ENCODE measurements at places on chromosomes 5 and 9.

GRCh38 chr9:78296201-78296892, 578 bp upstream of the PSAT1 start:
- DNase-seq = peak; percentile 68

DNA sequence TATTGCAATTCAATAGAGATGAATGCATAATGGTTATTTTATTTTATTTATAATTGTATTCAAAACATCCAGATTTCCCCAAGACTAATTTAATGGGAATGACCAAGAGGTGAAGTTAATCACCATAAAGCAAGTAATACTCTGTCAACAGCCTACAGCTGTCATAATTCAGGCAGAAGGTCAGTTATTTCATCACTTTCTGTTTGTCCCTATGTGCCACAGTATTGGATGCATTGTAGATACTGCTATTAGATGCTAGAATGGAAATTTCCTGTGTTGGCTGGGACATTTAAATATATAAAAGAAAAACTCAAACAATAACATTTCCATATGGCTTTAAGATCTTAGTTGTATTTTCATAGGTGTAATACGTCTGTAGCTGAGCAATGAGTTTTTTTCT, 56.7 kb upstream of the MINAR2 start:
- no peak for DNase-seq

DNA sequence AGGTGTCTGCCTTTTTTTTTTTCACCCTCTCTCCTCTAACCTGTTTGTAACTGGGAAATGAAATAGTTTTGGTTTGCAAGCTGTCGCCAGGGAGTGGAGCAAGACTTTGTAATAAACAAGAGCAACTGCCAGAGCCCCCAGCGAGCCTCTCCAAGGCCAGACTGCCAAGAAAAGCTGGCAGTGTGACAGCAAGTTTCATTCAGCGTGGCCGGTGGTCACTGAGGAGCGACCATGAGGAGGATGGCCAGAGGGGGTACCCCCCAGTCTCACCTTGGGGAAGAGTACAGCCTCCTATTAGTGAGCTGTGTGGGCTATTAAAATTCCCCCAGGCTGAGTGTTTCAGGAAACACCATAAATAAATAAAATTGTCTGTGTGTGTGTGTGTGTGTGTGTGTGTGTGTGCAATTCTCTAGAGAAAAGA, 49.9 kb downstream of the ZFAND5 start:
- DNase-seq = peak; percentile 58

DNA sequence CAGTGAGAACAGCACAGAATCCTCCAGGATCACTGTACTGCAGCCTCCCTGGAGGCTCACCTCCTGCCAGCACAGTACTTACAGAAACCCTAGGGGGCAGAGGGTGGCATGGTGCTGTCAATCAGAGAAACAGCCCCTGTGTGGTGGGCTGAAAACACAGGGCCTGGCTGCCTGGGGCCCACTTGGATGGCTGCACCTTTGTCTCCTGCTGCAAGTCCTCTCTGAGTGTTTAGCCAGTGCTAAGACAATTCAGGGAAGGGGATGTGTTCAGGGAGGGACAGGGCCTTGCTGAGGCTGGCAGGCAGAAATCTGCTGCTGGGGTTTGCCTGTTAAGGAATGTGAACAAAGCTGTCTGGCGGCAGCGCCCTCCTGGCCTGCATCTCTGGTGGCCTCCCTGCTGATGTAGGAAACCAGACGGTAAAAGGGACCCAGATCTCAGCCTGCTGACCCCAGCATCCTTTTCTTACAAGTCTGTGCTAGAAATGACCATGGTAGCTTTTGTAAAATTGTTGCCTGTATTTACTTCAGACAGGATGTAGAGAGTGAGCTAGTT, 39.5 kb downstream of the PRRC2B start:
- DNase-seq = peak; percentile 41

- no peak for DNase-seq
Observed at GRCh38 chr5:29089591-29090130, 2051.3 kb upstream of the CDH9 start.

GRCh38 chr5:124952566-124952965, 206.1 kb upstream of the ZNF608 start:
- DNase-seq = no peak

GRCh38 chr9:128103589-128103962, 24.0 kb downstream of the PTGES2 start:
- no peak for DNase-seq

- DNase-seq = peak; percentile 53
Observed at GRCh38 chr9:99823681-99824377, 2.1 kb downstream of the NR4A3 start.

DNA sequence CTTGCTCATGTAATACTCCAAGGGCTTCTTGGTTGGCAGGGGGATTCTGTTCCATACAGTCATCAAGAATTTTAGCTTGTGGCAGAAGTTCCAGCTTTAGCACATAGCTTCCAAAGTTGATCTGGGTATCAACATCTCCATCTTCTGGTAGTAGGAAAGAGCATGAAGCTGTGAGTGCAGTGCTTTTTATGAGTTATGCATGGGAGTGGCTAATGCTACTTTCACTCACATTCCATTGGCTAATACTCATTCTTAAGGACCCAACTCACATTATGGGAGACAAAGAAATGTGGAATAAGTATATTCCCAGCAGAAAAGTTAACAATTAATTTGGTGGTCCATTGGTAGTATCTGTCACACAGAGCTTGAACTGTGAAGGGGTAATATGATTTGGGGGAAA, 194.2 kb upstream of the CHD1 start:
- peak; percentile 23 for DNase-seq

DNA sequence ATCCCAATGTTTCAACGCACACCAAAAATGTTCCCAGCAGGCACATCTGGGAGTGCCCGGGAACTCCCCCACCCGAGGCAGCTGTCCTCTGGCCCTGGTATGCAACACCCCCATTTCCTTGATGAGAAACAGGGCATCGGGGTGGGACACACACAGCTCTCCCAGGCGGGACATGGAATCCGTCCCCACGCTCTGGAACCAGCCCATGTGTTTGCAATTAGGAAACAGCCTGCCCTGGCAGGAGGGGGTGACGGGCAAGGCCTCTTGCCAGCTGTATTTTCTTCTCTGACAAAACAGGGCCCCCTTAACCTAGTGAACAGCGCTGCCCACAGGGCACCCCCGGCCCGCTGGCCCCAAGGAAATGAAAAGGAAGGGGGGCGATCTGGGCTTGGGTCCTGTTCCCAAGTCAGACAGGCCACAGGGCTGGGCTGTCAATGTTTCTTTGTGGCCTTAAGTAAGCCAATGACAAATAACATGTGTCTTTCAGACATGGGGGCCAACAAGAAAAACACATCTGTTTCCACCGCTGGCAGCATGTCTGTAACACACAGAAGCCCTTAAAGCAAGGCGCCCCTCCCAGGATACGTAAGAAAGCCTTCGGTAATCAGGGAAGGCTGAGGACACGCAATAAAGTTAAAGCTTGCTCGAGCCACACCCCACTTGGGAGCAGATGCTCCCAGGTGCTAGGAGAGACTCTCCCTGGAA, 125.3 kb downstream of the ROR2 start:
- DNase-seq = peak; percentile 61

DNA sequence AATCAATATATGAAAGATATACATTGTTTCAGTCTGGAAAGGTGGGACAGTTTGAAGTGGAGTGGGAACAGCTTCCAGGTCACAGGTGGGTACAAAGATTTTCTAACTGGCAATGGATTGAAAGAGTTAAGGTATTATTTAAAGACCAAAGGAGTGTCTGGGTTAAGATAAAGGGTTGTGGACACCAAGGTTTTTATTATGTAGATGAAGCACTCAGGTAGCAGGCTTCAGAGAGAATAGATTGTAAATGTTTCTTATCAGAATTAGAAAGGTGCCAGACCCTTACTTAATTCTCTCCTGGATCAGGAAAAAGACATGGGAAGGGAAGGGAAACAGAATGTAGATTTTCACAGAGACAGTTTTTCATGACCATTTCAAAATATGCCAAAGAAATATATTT, 1174.8 kb downstream of the MAT2B start:
- no peak for DNase-seq

DNA sequence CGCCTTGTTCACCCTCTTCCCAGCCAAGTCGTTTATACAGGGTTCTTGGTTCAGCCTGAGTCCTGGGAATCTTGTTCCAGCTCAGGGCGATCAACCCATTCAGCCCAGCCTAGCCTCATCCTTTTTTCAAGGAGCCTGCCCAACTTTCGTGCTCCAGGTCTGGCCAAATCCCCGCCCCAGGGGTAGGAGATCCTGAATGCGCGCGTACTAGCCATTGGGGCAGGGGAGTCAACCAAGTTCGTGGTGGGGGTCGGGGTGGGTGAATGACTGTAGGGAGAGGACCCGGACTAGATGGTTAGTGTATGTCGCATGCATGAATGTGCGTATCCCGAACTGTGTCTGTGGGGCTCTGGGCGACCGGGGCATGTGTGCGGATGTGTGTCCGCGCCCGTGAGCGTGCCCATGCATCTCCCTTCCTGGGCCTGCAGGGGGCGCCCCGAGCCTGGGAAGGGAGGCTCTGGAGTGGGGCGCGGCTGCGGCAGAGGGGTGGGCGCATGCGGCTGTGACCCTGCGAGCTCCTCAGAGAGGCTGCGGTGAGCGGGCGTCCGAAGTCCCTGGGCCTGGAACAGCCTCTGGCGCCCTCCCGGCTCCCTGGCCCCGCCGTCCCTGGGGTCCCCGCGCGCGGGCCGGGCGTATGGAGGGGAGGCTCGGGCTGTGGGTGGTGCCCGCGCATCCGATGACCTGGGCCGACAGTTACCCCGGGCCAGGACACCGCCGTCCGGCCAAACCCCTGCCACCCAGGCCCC, 8.7 kb downstream of the CCL21 start:
- DNase-seq = peak; percentile 62

DNA sequence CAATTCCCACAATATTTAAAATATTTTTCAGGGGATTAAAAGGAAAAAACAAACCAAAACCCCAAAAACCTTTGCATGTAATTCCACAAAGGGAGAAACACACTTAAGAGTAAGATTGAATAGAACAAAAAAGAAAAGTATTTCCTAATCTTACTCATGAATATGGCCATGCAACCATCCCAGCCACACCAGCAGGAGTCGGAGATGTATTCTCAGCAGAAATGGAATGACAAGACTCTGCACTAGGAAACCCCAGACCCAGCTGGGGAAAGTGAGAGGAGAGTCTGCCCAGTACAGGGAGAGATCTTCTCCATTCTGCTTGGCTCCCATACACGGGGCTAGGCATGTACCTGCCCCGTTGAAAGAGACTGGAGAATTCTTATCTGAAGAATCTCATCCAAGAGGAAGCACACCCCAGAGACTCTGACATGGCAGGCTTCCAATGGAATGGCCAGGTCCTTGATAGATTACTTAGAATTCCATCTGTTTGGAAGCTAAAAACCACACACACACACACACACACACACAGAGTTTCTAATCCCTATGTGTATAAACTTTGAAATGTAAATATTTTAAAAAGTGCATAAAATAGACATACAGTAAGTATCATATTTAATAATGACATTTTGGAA, 118.8 kb downstream of the GADD45G start:
- no peak for DNase-seq

DNA sequence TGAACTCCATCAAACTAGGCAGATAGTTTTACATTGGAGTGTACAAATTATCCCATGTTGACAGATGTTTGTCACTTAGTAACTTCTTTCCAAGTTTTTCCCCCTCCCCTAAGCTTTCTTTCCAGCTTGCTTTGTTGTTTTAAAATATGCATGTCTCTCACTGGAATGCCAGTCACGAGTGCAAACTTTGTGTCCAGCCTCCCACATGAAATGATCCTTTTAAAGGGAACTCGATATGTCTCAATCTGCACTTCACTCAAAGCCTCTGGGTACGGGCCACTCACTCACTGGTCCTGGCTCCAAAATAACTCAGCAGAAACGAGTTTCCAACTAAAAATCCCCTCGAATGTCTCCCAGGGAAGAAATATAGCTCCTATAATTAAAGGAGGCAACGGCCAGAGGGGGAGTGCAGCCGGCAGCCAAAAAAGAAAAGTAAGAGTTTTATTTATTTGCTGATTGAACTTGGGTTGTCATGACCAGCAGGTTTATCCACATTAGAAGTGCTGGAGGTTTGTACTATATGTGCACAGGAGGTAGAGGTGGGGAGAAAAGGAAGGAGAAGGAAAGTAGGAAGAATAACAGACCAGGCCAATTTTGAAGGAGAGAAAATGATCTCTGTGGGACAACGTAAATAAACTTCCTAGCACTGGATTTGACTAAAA, 17.5 kb downstream of the NR2F1 start:
- DNase-seq = no peak

GRCh38 chr5:108382784-108383330, 959 bp upstream of the FBXL17 start:
- DNase-seq = no peak

All from EH (cell line).